ENCODE measurements at places on chromosomes 13 and 19.

DNA sequence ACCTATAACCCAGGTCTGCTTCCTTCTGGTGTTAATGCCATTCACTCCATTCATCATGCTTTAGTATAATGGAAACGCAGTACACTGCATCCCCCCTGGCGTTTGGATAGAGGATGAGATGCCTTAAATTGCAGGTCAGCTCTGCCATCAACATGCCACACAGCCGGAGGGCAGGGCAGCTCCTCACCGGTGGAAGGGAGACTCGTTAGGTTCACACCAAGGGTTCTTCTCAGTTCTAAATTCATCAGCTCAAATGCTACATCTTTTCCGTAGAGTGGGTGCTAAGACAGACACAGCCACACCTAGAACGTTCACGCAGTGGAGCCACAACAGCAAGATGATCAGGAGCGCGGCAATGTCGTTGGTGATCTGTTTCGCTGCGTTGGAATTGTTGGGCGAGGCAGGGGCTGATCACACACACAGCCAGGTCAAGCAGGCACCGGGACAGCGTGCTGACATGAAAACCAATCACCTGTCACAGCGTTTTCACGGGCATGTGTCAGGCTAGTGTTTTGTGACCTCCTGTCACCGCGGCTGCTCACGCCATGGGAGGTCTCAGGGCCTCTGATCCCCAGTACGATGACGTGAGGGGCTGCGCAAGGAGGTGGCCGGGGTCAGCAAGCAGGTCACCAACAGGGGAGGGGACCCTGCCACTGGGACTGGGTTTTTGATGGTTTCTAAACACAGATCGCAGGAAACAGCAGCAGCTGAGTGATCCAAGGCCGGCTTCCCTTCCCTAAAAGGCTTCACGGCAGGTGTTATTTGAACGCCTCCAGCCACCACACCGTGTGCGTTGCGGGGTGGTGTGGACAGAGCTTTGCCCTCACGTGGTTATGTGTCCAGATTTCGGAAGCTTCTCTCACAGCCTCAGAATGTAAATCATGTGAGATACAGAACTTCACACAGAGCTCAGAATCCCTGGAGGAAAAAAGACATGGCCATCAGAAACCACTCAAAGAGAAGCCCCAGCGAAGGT is 94.3 kb upstream of the IRS2 start:
- no peak for DNase-seq

DNA sequence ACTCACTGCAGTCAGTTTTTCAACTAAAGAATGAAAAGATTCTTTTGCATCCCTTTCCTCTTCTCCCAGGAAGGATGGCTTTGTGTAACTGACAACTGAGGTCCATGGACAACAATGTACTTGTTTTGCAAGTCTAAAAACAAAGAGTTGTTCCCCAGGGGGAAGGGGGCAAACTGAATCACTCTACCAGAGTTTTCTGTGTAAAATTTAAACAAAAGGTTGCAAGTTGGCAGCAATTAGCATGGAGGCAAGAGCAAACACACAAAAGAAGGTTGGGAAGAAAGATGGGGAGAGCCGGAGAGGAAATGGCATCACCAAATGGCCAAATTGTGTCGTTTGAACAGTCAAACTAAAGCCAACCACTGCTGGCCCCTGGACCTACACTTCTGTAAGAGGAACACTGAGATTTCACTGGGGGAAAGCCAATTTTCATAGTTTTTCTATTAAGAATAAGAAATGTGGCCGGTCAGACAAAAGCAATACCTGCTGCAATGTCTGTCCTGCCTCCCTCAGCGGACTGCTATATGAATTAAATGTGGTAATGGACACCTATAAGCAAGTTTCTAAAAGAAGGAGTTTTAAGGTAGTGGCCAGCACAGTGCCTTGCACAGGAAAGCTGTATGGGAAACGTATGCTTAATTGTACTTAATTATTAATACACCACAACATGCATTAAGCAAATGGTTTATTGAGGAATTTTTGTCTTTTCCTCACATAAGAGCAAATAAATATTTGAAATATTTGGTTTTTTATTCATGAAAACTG is 16.1 kb upstream of the SACS start:
- DNase-seq, result no peak

GRCh38 chr19:51150627-51151026 is 8.5 kb downstream of the SIGLEC7 start:
- no peak for DNase-seq

DNA sequence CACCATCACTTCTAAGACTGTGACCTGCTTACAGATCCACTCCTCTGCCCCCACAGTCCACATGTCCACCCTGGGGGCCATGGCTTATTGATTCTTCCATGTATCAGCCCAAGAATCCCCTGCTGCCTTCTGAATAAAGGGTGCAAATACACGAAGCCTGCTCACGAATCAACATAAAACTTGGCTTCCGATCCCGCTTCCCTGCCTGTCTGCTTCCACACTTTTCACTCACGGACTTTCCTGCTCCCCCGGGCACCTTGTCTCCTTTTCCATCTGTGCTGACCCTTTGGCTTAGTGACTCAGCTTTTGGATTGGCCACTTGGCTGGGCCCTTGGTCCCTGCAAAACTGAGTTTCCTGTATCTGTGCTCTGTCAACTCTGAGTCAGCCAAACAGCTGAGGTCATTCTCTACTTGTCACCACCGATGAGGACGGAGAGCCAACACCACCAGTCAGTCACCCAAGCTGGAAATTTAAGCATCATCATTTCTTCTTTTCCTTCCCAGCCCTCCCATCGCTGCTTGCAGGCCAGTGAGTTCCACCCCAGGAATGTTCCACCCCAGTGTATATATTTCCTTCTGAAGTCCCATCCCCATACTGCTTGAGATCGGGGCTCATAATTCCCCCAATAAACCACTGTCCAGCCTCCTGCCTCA is 11.4 kb upstream of the USP12 start:
- no peak for DNase-seq

- no peak for DNase-seq
These were observed 22.7 kb upstream of the MAB21L1 start for GRCh38 chr13:35499196-35499662.

- DNase-seq, result no peak
These were observed 31.3 kb downstream of the TEX26 start for GRCh38 chr13:30963791-30964190.

- DNase-seq, result no peak
These were observed 14.6 kb downstream of the GSX1 start for GRCh38 chr13:27806744-27807387.

- no peak for DNase-seq
These were observed 205.4 kb downstream of the SHISA2 start for GRCh38 chr13:25846222-25846984.

DNA sequence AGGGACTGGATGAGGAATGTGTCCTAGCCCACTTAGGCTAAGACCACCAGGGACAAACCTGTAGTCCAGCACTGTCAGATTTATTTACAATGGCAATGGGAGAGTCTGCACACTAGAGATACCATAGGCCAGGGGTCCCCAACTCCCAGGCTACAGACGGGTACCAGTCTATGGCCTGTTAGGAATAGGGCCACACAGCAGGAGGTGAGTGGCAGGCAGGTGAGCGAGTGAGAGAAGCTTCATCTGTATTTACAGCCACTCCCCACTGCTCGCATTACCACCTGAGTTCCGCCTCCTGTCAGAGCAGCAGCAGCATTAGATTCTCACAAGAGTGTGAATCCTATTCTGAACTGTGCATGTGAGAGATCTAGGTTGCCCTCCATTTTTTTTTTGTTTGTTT is 2.4 kb downstream of the THAP8 start:
- DNase-seq, result no peak

- DNase-seq, result no peak
These were observed 79.5 kb upstream of the ZNF835 start for GRCh38 chr19:56751078-56751489.

DNA sequence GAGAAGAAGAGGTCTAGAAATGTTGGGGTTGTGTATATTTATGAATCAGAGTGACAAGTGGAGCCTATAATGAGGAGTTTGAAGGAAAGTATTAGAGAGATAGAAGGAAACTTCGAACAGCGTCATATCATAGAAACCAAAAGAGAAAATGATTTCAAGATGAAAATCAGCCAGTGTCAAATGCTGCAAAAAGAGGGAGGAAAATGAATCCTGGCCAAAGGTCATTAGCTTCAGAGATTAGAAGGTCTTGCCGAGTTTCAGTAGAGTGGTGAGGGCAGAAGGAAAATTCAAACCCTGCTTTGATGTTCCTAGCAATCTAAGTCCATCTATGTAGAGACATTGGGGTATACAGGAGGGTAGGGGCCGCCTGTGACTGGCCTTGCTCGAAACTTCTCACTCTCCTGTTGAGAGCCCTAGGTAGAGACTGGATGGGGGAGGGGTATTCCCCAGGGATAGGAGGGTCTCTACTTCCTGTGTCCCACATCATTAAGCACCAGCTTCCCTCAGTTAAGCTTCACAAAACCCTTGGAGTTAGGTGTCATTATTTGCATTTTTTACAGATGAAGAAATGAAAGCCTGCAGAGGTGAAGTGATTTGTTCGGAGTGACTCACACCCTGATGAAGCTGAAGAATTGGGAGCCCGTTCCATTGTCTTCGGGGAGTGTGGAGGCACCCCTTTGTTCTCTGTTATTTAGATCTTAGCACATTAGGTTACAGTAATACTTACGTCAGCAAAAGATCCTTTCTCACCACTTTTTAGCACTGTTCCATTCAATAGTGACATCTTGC is 62.8 kb downstream of the FGF9 start:
- no peak for DNase-seq

GRCh38 chr19:14890643-14891379 is 4.9 kb upstream of the OR7A17 start:
- DNase-seq, result no peak

DNA sequence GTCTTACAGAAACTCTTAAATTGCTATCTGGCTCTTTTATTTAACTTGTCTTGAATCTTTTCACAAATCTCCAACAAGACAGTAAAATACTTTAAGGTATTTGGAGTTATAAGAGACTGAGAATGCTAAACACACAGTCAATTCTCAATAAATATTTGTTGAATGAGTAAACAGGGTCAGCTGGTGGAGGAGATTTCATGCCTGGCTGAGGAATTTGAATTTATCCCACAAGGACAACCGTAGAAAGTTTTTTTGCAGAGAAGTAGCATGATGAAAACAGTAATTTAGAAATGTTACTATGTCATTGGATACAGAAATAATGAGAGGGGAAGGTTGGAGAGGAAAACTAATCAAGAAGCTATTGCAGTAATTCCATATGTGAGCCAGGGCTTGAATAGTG is 1223.7 kb downstream of the PCDH17 start:
- DNase-seq, result no peak

GRCh38 chr13:106561551-106562170 is 6.3 kb downstream of the ARGLU1 start:
- DNase-seq, result no peak

- DNase-seq, result no peak
These were observed 121.8 kb downstream of the STOML3 start for GRCh38 chr13:38868870-38869269.

GRCh38 chr13:61156753-61157152 is 258.9 kb downstream of the PCDH20 start:
- no peak for DNase-seq

DNA sequence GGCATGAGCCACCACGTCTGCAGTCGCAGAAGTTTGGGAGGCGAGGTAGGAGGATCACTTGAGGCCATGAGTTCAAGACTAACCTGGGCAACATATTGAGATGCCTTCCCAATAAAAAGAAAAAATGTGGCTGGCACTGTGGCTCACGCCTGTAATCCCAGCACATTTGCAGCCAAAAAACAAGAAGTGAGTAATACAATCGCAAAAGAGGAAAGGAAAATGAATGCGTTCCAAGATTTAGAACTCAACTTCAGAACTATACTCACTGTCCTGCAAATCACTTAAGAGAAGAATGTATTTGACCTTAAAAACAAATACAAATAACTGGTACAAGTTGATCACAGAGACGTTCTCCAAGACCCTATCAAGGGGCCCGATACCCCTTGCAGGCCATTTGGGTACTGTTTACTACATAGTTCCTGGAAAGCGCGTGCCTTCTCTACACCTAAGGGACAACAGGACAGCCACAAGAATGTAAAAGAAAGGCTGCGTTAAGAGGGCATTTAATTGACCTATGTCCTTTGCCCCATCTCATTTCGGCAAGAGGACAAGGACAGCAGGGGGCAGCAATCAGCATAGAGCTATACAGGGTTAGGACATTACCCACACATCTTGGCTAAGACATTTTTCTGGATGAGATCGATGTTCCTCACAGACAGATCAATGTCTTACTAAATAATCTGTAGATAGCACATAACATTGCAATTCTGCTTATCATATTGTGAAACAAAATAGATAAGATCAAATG is 41.3 kb downstream of the FLT3 start:
- no peak for DNase-seq

Measured in stimulated activated CD4-positive, alpha-beta T cell treated with anti-CD3 and anti-CD28 coated beads, Interleukin-1b, Interleukin-23, amount 100 ng/mL, for 1 hour (primary cell).